Stimulated activated CD8-positive, alpha-beta memory T cell treated with anti-CD3 and anti-CD28 coated beads, Interleukin-15, amount 100 ng/mL, for 24 hours (primary cell): ENCODE measurements at places on chromosomes 6 and 20.
A peak's percentile ranks its signal among the peaks of the same experiment; 100 is the strongest.

GRCh38 chr6:36814249-36814648 is 25.0 kb downstream of the CPNE5 start:
- no peak for DNase-seq

DNA sequence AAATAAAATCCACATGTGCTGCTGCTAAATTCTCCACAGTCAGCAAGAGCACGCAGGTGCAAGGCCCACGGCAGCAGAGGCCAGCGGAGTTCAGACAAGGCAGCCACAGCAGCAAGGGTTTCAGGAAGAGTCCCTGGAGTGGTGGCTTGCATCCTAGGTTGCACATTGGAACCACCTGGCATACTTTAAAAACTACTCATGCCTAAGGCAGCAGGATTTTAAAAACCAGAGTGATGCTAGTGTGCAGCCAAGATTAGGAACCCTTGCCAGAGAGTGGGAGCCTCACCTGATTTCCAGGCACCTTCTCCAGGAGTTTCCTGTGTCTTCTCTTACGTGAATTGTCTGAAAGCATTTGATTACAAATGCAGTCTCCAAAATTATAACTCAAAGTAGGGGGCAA is 104.0 kb upstream of the GPR6 start:
- DNase-seq: no peak

GRCh38 chr20:24488064-24488799 is 18.8 kb downstream of the SYNDIG1 start:
- no peak for DNase-seq

DNA sequence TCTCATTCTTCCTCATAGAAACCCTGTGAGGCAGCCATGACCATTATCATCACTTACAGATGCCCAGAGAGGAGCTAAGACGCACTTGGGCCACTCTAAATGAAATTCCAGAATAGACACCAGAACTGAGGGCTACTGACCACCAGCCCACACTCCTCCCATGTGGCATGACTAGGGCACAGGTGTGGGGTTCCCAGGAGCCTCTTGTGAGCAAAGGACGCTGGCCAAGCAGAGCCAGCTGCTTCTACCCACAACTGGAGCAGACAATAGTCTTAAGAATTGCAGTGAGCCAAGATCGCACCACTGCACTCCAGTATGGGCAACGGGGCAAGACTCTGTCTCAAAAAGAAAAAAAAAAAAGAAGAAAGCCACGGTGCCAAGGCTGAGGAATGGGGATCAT is 10.0 kb downstream of the AHCY start:
- DNase-seq: no peak

GRCh38 chr20:24148372-24148771 is 159.8 kb upstream of the GGTLC1 start:
- DNase-seq: no peak

GRCh38 chr6:27668442-27669294 is 195.8 kb upstream of the ZNF184 start:
- peak; percentile 55 for DNase-seq

DNA sequence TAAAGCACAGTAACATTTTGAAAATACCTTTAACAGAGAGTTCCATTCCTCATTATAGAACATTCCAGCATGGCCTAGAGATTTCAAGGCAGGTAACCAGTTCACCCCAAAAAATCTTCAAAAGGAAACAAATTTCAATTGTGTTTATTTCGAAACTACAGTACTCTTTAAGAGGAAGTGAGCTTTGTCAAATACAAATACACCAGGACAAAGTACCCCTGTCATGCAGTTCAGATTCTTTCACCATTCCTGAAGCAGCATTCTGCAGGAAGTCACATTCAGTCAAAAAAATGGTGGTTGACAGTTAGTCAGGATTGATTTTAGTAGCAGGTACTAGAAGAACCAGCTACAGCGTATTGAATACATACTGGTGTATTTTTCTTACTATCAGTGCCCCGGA is 89.6 kb upstream of the RIN2 start:
- no peak for DNase-seq

GRCh38 chr6:25410102-25410501 is 130.9 kb downstream of the CARMIL1 start:
- no peak for DNase-seq

GRCh38 chr6:109002051-109002697 is 92.5 kb downstream of the SESN1 start:
- DNase-seq: no peak

DNA sequence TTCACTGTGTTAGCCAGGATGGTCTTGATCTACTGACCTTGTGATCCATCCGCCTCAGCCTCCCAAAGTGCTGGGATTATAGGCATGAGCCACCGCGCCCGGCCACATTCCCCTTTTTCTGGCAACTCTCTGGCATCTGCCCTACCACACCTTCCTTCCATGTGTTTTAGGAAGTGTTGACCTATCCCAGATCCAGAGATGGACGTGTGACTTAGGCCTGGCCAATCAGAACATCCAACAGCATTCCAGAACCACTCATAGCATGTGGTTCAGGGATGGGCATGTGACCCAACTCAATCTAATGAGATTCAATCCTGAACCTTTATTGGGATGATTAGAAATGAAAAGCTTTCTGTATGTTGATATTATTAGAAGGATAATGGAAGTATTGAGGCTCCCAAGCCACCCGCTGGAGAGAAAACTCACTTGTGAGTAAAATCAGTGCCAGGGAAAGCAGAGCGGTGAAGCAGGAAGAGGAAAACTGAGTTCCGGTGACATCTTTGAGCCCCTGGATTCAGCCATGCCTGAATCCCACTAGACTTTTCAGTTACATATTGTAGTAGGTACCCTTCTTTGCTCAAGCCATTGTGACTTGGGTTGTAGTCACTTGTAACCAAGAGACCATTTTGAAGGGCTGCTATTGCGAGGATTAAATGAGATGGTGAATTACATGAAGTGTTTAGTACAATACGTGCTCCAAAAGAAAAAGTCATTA is 42.8 kb upstream of the ARFGEF2 start:
- no peak for DNase-seq

GRCh38 chr20:23456873-23457272 is 4.2 kb upstream of the CST11 start:
- no peak for DNase-seq

GRCh38 chr20:32450484-32451061 is 92.4 kb downstream of the ASXL1 start:
- no peak for DNase-seq

- DNase-seq: no peak
These were observed 52.7 kb upstream of the MYB start for GRCh38 chr6:135128268-135128914.

GRCh38 chr6:158561938-158562337 is 2.0 kb downstream of the TMEM181 start:
- DNase-seq: no peak

DNA sequence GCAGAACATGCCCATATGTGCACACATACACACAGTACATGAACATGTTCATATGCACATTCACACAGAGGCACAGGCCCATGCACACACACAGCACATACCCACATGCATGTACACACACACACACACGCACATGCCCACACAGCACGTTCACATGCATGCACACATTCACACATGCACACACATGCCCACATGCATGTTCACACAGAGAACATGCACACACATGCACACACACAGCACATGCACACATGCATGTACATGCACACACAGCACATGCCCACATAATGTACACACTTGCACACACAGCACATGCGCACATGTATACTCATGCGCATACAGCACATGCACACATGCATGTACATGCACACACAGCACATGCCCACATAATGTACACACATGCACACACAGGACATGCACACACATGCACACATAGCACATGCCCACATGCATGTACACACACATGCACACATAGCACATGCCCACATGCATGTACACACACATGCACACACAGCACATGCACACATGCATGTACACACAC is 25.9 kb downstream of the RNASET2 start:
- DNase-seq: no peak

DNA sequence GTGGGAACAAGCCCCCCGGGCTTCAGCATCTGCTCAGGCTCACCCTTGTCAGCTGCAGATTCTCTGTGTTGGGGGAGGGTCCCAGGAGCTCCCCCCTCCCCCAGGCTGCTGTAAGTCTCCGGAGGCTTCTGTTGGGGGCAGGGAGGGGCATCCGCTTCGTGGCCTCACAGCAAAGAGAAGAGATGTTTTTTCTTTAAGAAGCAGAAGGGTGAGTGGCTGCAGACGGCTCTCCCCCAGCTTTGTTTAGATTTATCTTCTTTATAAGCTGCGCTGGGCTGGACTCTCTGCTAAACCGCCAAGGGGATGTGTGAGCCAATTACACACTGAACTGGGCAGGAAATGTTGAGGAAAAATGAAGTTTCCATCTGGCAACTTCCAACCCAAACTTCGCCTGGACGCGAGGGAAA is 48.7 kb upstream of the GATA5 start:
- DNase-seq: no peak

- no peak for DNase-seq
These were observed 72.4 kb downstream of the HFE start for GRCh38 chr6:26159357-26160273.

DNA sequence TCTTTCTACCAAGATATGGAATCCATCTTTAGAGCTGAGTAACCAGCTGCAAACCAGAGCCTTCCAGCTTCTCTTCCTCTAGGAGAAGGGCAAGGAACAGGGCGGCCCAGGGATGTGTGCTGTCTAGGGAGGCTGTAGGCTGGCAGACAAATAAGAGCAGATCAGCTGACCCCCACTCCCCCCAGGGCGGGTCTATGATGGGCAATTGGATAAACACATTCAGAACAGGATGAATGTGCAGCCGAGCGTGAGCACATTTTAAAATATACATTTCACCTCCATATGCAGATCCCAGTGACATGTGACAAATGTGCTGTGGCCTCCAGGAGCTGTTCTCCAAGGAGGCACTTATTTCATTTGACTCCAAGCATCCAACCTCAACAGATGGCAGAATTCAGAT is 580.1 kb downstream of the PTPRT start:
- no peak for DNase-seq

GRCh38 chr20:51542571-51543421 is at the start of gene NFATC2:
Gene NFATC2, minus strand, starts transcription at chr20:51542719. Its CDS starts 220 bp downstream, at chr20:51542499.
- no peak for DNase-seq

DNA sequence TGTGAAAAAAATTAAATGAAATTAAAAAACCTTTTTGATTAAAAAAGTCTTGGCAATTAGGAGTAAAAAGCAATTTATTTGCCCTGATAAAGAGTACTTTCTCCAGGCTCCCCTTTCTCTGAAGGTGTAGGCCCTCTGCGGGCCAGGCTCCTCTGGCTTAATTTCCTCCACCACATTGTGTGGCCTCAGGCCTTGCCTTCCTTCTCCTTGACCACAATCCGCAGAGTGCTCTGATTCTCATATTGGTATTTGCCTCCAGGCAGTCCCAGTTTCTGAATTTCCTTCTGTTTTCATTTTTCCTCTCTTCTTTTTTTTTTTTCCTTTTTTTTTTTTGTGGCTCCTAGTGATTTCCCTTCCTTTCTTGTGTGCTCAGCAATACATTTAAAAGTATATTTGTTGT is 96.4 kb downstream of the AIG1 start:
- no peak for DNase-seq

- no peak for DNase-seq
These were observed 343.7 kb downstream of the HAO1 start for GRCh38 chr20:7596541-7596940.

DNA sequence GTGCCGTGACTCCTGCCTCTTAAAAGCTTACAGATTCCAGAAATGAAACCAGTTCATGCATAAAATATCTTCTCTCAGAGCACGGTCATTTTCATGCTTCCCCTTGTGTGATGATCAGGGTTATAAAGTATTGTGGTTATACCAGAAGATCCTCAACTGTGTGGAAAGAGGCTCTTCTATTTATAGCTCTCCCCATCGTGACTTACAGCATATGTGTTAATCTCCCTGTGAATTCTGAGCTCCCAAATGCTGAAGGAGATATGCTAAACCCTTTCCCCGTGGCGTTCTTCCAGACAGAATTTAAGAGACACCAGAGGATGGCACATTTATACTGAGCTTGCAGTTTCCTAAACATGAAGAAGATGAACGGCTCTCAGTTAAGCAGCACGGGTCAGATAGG is 158.8 kb downstream of the CDH26 start:
- DNase-seq: no peak

DNA sequence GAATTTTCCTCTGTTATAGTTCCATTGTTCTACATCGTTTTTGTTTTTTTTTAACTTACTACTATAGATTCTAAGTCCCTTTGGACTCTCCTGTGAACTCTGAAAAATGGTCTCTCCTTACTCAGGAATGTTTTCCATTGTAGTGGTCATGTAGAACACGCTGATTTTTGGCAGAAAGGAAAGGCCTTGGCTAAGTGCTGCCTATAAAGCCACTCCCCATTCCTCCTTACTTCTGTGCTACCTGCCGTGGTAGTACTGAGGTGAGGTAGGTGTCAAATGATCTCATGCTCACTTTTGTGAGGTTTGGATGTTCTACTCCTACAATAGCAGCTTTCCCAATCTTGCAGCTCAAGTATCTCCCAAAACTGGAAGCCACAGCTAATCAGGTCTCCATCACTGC is 270.7 kb downstream of the SLC35F1 start:
- no peak for DNase-seq

DNA sequence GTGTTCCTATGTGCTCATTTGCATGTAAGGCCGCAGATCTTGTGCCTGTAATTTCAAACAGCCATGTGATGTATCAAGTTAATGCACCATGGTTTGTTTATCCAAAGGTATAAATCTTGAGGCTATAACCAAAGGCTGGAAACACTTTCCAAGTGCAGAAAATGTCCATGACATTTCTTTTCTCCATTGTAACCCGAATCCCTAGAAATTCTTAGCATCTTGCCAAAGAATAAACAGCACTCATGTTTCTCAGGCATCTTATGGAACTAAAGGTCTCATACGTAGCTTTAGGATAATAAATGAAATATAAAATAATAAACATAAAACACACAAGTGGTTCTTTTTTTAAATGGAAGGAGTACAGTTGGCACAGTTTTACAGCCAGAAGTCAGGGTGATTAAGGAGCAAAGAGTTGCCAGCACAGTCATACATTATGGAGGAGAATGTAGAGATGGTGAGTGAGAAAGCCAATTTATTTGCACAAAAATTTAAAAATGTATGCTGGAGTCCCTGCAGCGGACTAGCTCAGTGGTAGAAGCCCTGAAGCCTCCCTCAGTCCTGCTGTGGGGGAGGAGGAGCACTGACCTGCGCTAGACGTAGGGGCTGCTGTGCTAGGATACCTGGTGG is 18.0 kb downstream of the CDH26 start:
- DNase-seq: no peak

DNA sequence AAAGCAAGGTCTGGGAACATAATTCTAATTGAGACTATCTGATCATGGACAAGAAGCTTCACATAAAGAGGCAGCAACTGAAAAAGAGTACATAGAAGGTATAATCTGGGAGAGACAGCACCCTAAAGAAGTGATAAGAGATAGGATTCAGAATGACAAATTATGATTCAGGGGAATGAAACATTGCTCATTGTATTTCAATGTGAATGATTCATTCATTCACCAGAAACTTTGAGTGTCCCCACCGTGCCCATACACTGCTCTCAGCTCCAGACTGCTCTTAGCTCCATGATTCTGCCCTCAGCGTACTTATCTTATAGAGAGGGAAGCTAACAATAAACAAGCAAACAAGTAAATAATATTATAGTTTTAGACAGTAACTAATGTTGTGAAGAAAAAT is 329.3 kb upstream of the IRAK1BP1 start:
- DNase-seq: no peak
